ENCODE measurements at places on chromosomes 4 and X.

DNA sequence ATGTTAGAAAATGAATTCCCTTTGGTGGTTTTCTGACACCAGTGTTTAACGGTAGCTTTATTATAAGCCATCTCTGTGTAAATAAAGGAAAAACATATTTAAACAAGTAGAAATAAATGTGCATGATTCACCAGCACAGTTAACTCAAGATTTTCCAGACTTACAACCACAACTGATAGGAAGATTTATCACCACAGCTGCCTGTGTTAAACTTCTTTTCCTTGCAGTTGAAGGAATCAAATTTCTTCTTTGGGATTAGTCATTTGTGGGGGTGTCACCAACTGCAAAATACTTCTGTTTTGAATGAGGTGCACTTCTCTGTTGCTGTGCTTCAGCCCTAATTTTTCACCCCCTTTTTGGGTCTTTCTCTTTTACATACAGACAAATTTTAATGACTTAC lies 128.1 kb upstream of the STK26 start:
- no peak for DNase-seq

DNA sequence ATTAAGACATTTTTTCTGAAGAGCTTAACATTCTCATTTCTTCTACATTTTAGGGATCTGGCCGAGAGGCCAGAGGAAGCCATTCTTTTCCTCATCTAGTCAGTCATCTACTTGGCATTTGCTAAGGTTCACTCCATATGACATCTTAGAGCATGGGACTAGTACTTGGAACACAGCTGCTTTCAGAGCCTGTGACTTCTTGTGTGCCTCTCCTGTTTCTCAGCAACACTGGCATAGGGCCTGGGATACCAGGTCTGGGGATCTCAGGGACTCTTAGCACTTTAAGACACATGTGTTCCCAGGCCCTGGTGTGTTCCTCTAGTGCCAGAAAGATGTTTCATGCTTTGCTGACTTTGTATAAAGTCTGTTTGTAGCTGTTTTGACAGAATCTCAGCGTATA lies 7.3 kb downstream of the PLP1 start:
- no peak for DNase-seq

- DNase-seq, result no peak
Observed at GRCh38 chr4:149885896-149886295, 70.3 kb upstream of the IQCM start.

DNA sequence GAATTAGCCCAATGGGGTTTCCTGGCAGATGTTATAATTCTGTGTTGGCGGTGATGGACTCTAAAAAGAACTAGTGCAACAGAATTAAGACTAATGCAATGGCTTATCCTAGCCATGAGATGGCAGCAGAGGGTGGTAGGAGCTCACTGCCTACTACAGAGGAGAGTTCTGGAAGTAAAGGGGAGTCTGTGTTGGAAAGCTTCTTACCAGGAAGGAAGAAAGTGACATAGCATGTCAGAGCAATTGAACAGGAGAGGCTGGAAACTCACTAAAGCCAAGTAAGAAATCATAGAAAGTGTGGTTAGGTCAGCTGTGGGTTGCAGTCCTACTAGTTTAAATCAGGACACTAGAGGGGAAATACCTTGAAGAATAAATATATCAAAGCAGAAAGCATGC lies 6.3 kb upstream of the TRPC5OS start:
- DNase-seq, result peak; percentile 21

DNA sequence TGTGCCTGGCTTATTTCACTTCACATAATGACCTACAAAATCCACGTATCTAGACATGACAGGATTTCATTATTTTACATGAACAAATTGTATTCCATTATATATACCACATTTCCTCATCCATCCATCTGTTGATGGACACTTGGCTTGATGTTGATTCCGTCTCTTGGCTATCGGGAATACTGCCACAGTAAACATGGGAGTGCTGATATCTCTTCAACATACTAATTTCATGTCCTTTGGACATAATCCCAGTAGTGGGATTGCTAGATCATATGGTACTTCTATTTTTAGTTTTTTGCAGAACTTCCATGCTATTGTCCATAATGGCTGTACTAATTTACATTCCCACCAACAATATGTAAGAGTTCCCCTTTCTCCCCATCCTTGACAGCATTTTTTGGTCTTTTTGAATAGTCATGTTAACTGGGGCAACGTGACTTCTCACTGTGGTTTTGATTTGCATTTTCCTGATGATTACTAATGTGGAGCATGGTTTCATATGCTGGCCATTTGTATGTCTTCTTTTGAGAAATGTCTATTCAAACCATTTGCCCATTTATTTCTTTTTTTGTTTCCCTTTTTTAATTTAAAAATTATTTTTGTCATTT lies 68.9 kb downstream of the HTRA3 start:
- DNase-seq, result no peak

- no peak for DNase-seq
Observed at GRCh38 chr4:98253499-98253898, 7.7 kb upstream of the RAP1GDS1 start.

DNA sequence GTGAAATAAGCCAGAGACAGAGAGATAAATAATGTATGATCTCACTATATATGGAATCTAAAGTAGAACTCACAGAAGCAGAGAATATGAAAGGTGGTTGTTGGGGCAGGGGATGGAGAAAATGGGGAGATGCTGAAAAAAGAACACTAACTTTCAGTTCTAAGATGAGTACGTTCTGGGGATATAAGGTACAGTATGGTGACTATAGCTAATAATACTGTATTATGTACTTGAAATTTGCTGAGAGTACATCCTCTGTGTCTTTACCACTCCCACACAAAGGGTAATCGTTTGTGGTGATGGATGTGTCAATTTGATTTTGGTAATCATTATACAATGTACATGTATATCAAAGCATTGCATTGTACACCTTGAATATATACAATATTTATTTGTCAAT lies 6.6 kb downstream of the FBXL5 start:
- no peak for DNase-seq

GRCh38 chrX:638482-639131 lies 8.0 kb downstream of the SHOX start:
- no peak for DNase-seq

DNA sequence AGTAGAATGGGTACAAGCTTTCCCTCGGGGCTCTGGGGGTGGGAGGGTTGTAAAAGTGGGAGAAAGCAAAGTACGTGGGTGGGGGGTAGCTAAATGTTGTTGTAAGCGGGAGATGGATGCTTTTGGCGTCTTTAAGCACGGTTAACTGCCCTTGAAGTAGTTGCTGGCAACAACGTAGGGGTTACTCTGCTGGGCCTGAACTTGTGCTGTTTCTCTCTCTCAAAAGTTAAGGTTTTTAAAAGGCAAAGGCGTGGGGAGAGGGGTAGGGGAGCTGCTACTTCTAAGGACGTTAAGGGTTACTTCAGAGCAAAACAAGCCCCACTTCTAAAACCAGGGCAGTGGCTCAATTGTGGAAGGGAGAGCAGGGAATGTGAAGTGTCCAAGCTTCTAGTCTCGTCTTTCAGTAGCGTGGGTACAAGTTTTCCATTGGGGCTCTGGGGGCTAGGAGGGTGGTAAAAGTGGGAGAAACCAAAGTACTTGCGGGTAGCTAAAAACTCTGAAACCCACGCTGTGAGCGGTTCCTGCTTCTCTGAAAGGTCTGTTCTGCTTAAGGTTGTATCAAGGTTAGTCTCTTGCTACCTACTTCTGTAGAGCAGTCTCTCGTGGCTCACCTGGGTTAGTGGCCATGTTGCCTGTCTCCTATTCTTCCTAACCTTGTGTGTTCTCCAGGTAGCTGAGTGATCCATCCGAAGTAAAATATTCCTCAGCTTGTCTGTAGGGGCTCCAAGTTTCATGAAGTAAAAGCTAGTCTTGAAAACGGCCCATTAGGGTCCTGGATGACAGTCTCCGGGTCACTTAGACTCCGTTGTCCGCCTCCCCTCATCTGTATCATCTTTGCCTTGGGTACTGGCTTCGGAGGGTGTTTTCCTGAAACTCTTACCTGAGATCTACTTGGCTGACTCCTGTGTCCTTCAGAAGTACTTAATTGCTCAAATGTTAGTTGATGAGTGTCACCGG lies 1.7 kb upstream of the WDR1 start:
- peak; percentile 75 for DNase-seq

DNA sequence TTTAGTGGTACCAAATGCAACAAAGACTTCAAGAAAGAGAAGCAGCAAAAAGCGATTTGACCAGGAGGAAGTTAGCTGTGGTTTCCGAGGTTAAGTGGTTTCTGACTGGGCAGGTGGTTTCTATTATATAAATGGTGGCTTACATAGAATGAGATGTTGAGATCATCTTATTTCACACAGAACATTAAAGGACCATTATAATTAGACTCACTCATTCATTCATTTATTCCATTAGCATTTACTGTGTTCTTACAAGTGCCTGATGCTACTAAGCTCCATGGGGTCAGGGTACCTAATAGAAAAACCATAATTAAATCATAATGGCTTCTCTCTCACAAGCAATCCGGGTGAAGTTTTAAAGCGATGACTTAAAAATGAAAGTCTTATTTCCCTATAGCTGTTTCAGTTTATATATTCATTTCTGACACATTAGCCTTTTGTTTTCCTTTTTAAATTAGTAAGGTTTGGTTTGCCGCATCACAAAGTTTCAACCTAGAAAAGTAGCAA lies 10.6 kb downstream of the TSPAN6 start:
- no peak for DNase-seq

DNA sequence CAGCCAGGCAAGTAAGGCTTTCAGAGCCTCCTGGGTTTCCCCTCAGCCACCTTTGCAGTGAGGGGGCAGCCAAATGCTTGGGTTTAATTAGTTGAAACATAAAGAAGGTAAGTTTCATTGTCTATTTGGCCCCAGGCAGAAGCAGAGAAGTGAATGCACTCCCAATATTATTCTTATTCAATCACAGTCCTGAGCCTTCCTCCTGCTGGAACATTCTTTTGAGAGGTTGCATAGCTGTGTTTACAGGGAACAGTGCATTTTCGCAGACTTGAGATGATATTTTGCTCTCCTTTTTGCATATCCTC lies 13.9 kb downstream of the SLC2A9 start:
- no peak for DNase-seq

DNA sequence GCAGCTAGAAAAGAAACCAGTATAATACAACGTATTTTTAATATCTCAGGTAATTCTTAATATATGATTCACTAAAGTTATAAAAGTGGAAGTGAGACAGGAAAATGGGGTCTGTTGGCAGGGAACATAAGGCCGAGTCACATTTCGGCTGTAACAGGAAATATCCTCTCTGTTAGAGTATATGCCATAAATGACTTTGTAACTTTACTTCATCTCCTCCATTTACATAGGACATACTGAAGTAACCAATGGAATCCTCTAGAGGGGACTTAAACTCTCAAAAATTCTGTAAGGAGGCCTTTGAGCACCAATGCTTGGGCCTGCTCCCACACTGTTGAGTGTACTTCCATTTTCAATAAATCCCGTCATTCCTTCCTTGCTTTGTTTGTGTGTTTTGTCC lies 71.3 kb downstream of the ANKRD17 start:
- DNase-seq, result no peak

DNA sequence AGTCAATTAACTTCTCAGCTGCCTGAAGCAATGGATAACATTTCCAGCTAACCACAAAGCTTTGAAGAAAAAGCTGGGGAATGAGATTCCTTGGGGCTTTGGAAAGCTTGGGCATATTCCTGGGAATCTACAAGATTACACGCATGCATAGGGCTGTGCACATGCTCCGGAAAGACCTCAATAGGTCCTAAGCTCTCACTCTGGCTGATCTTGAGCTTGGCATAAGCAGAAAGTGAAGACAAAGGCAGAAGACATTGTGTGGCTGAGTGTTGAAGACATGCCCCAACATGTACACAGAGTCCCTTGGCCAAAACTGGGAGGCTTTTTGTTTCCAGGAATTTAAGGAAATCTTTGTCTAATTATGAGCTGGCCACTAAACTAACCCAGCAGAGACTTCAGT lies 31.2 kb downstream of the ATG4A start:
- DNase-seq, result no peak

DNA sequence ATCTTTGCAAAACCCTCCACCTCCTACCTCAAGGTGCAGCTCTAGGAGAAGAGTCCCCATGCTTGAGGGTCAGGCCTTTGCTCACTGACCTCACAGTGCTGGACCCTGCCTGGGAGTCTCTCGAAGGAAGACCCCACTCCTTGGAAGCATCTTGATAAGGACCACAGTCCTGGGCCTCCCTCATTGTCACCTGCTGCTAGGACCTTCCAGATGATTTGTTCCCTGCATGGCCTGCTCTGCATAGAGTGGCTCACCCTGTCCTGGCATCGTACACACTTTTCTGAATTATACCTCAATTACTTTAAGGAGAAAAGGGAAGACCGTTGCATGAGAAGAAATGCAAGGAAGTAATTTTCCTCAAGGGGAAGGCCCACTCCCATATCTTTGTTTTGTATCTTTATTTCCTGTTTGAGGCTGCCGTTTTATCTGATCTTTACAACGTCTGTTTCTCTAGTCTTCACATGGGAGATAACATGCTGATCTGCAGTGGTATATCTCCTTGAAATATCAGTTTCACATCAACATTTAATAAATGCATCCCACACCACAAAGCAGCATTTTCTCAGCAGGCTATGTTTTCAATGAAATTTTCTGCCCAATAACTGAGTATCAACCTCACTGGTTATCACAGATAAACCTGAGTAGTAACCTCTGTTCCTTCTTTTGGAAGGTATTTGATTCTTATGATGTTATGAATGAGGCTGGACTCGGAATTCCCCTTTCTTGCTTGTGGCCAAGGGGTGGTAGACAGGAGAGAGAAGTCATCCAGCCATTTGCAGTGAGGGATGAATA lies 15.0 kb upstream of the AKAP17A start:
- no peak for DNase-seq

DNA sequence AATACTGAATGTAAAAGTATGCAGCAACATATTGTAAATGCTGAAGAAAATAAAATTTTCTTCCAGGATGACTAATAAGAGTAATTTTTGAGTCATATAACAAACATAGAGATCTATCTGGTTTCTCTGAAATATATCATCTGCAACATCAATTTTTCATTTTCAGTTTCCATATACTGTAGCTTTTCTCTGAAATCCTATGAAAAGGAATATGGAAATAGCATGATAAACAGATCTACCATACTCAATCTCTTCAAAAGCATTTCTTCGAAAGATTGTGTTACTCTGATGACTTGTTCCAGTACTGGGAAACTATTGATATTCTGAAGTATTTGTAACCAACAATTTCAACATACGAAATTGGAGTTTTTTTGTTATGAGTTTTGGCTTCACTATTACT lies 1156.7 kb downstream of the FAM133A start:
- DNase-seq, result no peak

GRCh38 chr4:127410644-127411043 lies 222.1 kb upstream of the INTU start:
- no peak for DNase-seq

GRCh38 chr4:154622598-154622997 lies 10.1 kb upstream of the FGG start:
- peak; percentile 15 for DNase-seq

GRCh38 chr4:161704040-161704439 lies 459.8 kb downstream of the FSTL5 start:
- DNase-seq, result no peak

GRCh38 chrX:149161435-149162088 lies 343.5 kb downstream of the IDS start:
- peak; percentile 5 for DNase-seq

GRCh38 chr4:93066749-93067148 lies 761.8 kb upstream of the ATOH1 start:
- no peak for DNase-seq

GRCh38 chrX:29528281-29528680 lies 687.1 kb upstream of the MAGEB2 start:
- no peak for DNase-seq

- DNase-seq, result no peak
Observed at GRCh38 chr4:75880278-75880677, 22.0 kb downstream of the PPEF2 start.

GRCh38 chr4:39278476-39278875 lies 87.7 kb downstream of the RFC1 start:
- DNase-seq, result no peak

Data from thyroid gland (tissue), 4 donors.